ENCODE measurements at places on chromosomes 3 and 15.

- no peak for DNase-seq
Observed at GRCh38 chr3:171018156-171018935, 8.2 kb downstream of the SLC2A2 start.

- no peak for DNase-seq
Observed at GRCh38 chr3:157662171-157662570, 159.0 kb upstream of the VEPH1 start.

DNA sequence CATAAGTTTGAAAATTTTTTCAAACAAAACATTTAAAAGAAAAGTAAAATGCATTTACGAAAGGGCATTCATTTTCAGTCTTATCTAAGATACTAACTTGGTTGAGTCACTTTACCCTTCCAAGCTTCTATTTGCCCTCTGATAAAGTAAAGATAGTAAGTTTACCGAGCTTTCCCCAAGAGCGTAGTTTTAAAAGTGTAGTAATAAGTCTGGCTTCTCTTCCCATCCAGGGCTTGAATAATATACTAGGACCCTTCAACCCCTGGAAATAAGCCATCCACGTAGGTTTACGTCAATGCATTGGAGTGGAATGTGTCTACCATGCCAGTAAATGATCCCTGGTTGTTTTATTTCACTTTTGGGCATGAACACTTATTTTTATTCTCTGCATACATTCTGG lies 608.3 kb downstream of the NTRK3 start:
- no peak for DNase-seq

- DNase-seq = no peak
Observed at GRCh38 chr15:78077053-78077870, at the start of gene TBC1D2B. Gene TBC1D2B, minus strand, starts transcription at chr15:78077711. Its CDS starts 59 bp downstream, at chr15:78077652.

DNA sequence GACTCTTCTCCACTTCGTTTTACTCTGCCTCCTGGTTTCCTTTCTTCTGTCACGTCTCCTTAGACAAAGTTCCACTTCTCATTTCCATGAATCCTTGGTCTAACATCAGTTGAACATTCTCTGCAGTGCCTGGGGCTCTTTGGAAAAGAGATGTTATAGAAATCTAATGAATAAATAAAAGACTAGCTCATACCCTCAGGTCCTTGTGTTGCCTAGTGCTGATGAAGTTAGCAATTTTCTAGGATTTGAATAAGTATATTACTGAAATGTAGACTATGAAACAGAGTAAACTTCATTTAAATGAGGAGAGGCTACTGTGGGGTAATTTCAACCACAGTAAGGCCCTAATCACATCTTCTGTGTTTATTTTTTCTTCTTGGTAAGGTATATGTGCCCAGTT lies 146.9 kb upstream of the CADPS start:
- no peak for DNase-seq

DNA sequence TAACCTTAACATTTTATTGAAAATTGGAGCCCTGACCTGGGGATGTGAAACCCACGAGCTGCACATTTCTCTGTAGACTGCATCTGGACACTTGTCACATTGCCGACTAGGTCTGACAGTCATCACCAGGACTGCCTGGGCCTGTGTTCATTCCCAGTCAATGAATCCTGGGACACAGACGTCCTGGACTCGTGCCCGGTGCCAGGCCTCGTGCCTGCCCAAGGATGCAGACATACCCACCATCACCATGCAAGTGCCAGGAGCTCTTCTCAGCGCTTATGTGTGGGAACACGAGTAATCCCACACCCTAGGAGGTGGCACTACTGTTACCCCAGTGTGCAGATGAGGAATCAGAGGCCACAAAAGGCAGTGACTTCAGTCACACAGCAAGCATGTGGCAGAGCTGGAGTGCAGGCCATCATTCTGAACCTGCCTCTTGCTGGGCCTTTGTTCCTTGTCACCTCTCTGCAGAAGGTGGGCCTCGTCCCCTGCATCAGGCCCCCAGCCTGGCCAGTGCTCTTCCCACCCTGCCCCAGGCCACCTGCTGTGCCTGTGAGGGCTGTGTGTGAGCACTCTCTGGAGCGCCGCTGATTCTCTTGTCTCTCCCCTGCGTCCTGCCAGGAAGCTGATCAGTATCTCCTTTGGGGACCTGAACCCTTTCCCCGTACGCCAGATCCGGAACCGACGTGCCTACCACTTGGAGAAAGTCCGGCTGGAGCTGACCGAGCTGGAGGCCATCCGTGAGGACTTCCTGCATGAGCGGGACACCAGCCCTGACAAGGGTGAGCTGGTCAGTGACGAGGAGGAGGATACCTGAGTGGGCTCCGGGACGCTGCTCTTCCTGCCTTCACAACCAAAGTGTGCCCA lies 58.5 kb downstream of the ADAMTS7 start:
- no peak for DNase-seq

GRCh38 chr3:107767897-107768605 lies 245.3 kb downstream of the BBX start:
- DNase-seq = no peak

GRCh38 chr3:67109651-67110204 lies 111.6 kb downstream of the KBTBD8 start:
- DNase-seq = no peak

DNA sequence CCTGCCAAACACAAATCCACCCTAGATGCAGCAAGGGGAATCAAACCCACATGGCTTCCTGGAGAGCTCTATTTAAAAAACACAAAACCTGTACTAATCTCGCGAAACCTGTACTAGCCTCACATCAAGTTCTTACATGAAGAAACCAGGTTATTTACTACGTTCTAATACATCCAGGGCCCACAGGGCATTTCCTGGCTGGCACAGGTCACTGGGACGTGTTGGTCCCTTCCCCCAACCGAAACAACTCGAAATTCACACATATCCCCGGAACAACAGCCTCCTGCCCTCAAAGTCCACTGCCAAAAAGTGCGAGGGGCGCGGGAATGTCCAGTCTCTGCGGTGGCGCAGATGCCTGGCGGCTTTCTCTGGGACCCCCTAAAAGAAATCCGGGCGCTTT lies 955 bp downstream of the CDCP1 start:
- DNase-seq = no peak

DNA sequence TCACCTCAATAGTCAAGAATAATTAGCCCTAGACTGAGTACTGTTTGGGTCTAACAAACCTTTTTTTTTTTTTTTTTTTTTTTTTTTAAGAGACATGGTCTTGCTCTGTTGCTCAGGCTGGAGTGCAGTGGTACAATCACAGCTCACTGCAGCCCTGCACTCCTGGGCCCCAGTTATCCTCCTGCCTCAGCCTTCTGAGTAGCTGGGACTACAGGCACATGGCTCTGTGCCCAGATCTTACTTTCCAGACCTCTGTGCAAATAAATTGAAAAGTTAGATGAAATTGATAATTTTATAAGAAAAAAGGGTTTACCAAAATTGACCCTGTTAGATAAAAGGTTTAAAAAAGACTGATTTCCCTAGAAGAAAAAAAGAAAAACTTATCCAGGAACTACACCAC lies 79.0 kb downstream of the NR2E3 start:
- DNase-seq = no peak

DNA sequence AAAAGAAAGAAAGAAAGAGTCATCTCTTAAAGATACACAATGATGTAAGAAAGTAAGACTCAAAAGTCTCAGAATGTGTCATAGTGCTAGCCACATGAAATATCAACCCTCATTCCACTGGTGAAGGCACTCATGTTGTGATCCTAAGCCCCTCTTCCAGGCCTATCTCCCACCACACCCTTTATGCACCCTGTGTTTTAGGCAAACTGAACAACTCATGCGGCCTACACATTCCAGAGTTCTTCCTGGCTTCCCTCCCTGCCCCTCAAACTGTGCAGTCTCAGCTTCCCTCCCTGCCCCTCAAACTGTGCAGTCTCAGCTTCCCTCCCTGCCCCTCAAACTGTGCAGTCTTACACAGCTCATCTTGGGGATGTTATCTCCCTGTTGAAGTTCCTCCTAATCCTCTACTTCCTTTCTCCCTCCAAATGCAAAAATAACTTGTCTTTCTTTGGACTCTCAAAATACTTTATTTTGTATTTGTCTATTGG lies 69.0 kb upstream of the FNDC3B start:
- no peak for DNase-seq

DNA sequence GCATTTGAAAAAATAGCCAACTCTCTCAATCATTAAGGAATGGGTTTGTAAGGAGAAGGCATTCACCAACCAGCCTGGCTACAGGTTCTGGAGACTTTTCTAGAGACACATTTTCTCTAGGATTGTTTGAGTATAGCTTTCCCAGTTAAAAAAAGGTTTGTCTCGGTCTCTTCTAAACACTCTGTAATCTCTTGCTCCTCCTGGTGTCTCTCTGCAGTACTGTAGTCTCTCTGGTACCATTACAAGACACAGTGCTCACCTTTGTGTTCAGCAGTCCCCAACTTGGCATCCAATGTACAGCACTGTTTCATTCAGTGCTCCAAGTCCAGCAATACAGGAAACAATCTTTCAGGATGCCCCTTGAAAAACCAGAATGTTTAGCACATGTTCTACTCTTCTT lies 534.4 kb downstream of the ZNF385D start:
- no peak for DNase-seq

DNA sequence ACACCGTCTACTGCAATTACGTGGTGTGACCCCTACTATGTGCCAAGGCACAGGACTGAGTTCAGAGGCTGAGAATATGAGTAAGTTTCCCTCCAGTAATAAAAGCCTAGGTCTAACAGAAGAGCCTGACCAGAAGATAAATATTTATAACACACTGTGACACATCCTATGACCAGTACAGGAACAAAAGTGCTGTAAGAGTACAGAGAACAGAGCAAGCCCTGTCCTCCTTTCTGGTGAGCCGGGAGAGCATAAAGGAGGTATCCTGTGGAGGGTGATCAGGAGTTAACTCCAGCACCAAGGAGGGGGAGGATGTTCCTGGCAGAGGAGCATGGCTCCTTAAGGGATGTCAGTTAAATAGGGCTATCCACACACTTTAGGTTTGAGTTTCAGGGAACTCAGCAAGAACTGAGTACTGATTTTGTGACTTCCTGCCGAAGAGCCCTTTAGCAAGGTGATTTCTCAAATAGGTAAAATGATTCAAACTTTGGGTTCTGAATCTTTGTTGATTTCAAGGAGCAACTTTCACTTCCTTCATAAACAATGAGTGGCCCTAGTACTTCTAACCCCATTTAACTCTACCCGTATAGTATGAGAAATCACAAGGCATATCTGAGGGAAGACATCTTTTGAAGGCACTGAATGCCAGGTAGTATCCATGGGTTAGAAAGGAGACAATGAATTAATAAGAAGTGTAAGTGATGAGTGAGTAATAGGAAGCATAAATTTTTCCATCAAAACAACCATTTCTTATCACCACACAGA lies 198.0 kb downstream of the THRB start:
- DNase-seq = no peak

DNA sequence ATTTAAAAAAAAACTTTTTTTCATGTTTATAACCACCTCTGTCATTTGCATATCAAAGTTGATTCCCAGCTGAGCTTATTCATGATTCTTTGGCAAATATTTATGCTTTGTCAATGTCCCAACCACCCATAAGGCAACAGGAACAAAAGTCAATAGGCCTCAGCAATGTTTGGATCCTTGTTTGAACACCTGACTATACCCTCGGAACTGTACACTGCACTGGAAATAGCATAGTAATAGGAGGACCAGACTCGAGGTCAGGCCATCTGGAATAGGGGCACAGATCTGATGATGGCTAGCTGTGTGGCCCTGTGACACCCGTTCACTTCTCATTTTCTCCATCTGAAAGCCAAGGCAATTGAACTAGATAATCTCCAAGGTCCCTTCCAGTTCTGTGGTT lies 301.7 kb upstream of the ATP11B start:
- DNase-seq = no peak

GRCh38 chr15:70327328-70327855 lies 229.7 kb upstream of the TLE3 start:
- no peak for DNase-seq

GRCh38 chr3:43373560-43373928 lies 87.2 kb downstream of the SNRK start:
- no peak for DNase-seq

DNA sequence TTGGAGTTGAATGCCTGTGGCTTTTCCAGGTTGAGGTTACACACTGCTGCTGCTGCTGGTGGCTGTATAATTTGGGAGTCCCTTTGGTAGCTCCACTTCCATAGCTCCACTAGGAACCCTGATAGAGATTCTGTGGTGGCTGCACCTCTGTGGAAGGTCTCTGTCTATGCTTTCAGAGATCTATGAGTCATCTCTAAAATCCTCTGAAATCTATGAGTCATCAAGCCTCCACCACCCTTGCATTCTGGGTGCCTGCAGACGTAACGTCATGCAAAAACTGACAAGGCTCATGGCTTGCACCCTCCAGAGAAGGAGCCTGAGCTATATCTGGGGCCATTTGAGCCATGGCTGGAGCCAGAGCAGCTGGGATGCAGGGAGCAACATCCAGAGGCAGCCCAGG lies 1037.0 kb upstream of the CFAP20DC start:
- DNase-seq = no peak

DNA sequence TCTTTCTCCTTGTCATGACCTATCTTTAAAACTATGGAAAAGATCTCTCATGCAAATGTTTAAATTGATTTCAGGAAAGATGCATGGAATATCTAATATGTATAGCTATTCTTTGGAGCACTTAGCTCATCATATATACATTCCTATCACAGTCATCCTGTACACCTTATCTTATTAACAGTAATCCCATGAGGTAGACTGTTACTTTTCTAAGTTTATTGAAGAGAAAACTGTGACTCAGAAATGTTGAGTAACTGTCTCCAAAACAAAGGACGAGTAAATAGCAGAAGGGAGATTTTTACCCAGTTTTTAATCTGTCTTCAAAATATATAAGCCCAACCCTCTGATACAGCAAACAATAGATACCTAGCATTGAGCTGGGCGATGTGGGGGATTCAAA lies 308.3 kb downstream of the GAP43 start:
- no peak for DNase-seq

DNA sequence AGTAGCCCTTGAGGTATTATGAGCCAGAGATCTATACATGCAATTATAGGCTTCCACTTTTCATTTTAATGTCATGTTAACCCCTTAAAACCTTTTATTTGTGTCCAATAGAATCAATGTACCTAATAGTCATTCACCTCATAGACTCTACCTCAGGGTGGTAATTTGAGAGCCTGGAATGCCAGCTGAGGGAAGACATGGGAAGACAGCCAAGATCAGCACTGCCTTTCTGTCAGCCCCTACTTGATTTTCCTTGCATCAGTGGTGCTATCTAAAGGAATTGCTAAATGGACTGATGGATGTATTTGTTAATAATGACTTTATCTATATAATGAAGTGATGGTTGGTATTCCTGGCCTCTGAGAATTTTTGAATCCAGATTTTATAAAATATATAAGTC lies 113.3 kb upstream of the GBE1 start:
- DNase-seq = no peak
